ENCODE measurements at places on chromosomes 5 and 9.

DNA sequence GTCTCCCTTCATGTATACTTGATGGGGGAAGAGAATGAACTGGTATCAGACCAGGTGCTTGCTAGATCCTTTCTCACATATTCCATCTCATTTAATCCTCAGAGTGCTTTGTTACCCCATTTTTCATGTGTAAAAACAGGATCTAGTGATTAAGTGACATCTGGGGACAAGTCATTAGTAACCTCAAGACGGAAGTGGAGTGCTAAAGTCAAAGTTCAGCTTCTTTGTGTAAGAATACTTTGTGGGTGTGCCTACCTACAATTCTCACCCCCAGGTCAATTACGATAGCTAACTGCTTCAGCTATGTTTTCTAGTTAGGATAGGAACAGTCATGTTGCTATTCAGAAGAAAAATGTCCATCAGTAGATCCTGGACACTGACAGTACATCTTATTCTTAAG lies 3.1 kb upstream of the FAM120AOS start:
- no peak for DNase-seq

GRCh38 chr9:5622016-5622415 lies 6.9 kb upstream of the RIC1 start:
- peak; percentile 12 for DNase-seq

DNA sequence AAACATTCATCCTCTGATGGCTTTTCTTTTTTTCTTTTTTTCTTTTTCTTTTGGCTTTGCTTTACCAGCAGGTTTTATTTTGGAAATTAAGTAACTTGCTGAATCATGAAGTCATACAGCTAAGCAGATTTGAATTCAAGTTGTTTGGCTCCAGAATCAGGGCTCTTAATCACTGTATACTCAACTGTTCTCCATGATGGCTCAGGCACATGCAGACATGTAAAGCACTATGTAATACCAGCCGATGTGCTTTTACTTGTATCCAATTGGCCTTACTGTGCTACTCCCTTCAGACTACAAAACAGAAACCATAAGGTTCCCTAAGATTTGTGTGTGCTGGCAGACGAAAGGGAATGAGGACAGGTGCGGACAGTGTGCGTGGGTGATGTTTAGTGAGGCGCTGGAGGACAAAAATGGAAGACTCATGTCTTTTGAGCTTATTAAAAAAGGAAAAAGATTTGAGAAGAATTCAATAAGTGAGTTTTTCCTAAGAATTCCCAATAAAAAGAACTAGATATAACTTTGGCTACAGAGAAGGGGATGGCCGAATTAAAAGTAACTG lies 44.7 kb upstream of the OTP start:
- DNase-seq, result no peak

DNA sequence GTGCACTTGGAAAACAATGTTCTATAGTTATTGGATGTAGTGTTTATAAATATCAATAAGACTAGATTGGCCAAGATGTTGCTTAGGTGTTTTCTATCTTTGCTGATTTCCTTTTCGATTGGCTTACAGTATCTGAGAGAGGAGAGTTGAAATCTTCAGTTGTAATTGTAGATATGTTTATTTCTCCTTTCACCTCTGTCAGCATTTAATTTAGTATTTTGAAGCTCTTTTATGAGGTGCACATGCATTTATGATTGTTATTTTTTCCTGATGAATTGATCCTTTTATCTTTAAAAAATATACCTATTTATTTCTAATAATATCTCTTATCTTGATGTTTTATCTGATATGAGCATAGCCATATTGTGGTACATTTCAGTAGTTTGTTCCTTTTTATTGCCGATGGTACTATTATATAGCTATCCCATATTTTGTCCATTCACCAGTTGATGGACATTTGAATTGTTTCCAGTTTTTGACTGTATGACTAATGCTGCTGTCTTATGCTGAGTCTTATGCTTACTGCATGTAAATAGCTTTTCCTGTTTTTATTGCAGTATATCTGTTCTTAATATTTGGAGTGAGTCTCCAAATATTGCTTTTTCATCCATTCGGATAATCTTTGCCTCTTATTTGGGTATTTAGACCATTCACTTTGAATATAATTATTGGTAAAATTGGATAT lies 34.7 kb downstream of the ERCC6L2 start:
- peak; percentile 12 for DNase-seq

DNA sequence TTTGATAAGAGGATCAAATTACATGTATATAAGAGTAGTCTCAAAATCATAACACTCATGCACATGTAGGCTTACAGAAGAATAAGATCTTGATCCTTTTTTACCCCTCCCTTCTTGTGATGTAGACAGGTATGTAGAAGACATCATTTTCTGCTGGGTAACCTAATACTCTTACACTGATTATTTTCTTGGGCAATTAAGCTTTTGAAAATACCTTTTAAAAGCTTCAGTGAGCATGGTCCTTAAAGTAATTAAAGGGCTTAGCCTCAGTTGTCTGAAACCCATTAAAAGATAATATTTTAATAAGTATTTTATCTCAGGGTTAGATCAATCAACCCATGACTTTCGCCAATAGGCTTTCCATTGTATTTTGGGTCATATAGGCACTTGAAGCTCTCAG lies 50.6 kb downstream of the ALDH1A1 start:
- DNase-seq, result no peak

DNA sequence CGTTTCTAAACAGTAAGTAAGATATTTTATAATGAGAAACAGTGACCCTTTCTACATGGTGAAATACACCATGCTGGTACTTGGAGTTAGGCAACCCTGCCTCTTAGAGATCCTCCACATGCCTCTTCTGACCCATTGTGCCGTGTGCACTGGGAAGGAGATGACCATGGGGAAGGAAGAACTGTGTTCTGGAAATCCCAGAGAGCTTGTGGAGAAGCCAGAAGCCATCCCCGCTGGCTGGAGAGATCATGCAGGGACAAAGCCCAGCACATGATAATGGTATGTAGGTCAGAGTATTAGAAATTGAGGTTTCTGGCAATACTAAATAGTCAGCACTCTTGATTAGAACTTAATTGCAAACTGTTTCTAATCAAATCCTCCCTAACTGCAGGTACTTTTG lies 307.3 kb downstream of the FBXL7 start:
- DNase-seq, result no peak

- peak; percentile 70 for DNase-seq
These were observed 603 bp downstream of the TMEM268 start for GRCh38 chr9:114611516-114612271.

GRCh38 chr9:105339849-105340248 lies 95.4 kb downstream of the SLC44A1 start:
- no peak for DNase-seq

- DNase-seq, result no peak
These were observed 414.5 kb upstream of the ARRDC3 start for GRCh38 chr5:91797576-91797975.

DNA sequence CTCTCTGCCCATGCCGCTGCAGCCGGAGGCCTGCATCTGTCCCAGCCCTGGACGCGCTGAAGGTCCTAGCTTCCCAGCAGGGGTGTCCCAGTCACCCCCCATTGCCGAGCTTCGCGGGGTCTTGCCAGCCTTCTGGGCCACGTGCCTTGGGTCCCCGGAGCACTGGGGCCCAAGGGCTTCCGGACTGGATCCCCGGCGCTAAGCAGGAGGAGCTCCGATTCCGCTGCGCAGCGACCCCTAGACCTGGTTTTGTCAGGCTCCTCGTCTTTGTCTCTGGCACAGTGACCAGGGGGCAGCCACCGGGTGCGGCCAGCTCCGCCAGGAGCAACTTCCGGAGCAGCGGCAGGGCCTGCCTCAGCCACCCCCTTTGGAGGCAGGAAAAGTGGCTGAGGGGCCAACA lies 3.3 kb upstream of the IRX1 start:
- no peak for DNase-seq

- DNase-seq, result no peak
These were observed 77.6 kb upstream of the FREM1 start for GRCh38 chr9:14987858-14988257.

GRCh38 chr5:17663182-17663581 lies 28.9 kb downstream of the TAF11L14 start:
- no peak for DNase-seq

DNA sequence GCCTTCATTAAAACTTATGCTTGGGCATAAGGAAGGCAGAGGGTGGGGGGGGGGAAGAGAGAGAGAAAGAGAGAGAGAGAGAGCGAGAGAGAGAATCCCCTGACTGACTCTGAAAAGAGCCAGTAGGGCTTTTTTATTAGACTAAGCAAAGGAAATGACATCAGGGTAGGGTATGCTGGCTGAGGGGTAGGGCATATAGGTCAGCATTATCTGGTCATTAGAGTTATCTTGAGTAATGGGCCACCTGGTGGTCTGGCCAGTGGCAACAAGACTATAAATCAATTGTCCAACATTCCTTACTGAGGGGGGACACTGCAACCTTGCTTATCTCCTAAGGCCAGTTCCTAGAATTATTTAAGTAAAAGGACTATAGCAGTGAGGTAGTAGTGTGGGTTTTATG lies 67.2 kb downstream of the TSSK1B start:
- no peak for DNase-seq

GRCh38 chr5:171137768-171138525 lies 171.1 kb upstream of the TLX3 start:
- no peak for DNase-seq

DNA sequence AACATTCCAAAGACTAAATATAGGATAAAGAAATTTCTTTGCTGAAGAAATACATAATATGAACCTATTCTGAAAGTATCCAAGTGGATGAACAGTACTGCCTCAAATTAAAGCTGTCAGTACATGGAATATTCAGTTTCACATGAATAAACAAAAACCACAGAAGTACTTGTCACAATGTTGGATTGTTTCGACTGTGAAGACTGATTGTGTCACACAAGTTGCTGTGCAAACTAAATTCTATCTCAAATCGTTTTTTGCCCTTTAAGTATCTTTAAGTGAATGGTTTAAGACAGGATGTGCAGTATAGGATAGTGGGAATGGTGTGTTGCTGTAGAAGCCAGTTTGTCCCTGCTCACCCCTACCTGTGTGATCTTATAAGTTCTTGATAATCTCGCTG lies 137.4 kb upstream of the OTULINL start:
- no peak for DNase-seq

DNA sequence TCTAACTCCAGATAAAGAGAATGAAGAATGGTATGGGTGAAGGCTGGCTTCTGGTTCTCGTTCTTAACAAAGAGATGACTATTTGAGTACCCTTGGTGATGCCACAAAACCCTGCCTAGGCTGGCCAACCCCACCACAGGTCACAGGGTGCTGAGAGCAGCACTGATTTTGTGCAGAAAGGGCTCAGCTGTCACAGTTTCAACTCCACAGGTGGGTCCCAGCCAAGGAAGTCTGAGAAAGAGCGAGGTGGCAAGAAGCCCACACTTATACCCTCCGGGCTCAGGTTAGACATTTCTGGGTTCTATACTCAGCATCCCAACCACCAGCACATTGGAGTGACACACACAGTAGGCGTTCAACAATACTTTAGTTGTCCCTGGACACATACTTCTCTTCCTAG lies 118.1 kb downstream of the SLIT3 start:
- DNase-seq, result no peak

GRCh38 chr5:5539590-5539989 lies 117.1 kb downstream of the ICE1 start:
- DNase-seq, result no peak

DNA sequence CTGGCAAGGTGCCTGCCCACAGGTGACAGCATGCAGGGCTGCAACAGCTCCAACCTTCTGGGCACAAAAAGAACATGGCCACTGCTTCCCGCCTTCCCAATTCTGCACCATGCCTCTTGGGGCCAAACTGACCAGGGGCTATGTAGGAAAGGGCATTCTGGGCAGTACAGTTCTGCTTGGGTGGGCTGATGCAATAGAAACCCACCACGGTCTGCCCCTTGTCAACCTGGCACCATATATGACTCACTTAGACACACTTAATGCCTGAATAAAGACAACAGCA lies 40.2 kb upstream of the FCN1 start:
- no peak for DNase-seq

DNA sequence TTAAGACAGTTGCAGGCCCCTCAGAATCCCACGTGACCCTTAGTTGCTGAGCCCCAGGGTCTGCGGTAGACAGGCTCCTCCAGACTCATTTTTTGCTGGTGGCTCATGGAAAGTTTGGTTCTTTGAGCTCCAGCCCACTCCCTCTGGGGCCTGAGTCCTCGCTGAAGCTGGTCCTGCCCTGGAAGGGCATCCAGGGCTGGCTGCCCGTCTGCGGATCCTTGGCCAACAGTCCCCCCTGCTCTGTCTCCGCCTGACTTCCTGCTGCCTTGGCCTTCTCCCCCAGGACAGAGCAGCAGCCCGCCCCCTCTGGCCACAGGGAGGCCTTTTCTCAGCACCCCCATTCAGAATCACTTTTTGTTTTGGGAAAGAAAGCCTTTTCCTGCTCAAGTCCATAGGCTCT lies 24.4 kb downstream of the SLC6A7 start:
- DNase-seq, result no peak

DNA sequence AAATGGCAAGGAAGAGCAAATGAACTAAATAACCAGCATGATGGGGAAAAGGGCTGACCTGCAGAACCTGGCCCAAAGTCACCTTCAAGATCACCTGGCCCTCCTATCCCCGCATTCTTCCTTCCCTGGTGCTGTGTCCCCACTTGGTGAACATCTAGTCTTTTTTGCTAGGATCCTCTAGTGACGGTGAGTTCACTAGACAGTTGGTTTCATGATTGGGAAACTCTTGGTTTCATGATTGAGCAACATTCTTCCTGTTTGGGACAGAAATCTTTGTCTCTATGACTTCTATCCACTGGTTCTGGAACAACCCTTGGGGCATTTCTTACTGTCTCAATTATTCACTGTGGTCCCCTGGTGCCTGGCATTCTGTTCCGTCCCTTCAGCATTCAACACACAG lies 50.2 kb upstream of the DAB2IP start:
- DNase-seq, result no peak

DNA sequence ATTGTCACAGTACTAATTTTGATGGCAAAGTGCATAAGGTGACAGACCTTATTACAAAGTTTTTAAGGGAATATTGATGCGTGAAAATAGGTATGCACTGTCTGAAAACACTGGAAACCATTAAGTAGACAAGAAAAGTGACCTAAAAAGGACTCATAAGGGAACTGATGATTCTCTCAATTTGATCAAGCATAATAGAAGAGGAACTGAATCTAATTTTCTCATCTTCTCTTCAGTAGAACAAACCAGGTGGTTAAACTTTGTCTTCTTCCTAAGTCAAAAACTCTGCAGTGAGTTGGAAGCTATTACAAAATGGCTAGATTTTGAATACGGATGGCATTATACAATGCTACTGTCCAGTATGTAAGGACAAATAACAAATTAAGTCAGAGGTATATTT lies 53.4 kb downstream of the RNF145 start:
- DNase-seq, result no peak

Data from RWPE1 (cell line).